ENCODE measurements at places on chromosomes 5 and 9.

DNA sequence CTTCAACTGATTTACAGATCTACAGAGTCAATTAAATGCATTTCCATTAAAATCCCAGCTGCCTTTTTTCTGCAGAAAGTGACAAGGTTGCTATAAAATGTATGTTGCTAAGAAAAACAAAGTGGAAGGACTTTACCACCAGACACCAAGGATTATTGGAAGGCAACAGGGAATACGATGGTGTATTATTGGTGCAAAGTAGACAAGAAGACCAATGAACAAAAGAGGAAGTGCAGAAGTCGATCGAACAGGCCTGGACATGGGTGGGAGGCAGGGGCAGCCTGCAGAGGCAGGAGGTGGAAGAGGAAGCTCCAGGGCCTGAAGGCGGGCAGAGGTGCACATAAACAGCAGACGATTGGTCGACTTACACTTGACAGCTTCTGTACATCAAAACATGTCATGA lies 10.6 kb upstream of the SLC6A19 start:
- no peak for DNase-seq

GRCh38 chr9:72826996-72827949 lies 125.6 kb downstream of the ALDH1A1 start:
- DNase-seq, result no peak

GRCh38 chr9:124283228-124283814 lies 25.6 kb downstream of the NEK6 start:
- DNase-seq, result no peak

DNA sequence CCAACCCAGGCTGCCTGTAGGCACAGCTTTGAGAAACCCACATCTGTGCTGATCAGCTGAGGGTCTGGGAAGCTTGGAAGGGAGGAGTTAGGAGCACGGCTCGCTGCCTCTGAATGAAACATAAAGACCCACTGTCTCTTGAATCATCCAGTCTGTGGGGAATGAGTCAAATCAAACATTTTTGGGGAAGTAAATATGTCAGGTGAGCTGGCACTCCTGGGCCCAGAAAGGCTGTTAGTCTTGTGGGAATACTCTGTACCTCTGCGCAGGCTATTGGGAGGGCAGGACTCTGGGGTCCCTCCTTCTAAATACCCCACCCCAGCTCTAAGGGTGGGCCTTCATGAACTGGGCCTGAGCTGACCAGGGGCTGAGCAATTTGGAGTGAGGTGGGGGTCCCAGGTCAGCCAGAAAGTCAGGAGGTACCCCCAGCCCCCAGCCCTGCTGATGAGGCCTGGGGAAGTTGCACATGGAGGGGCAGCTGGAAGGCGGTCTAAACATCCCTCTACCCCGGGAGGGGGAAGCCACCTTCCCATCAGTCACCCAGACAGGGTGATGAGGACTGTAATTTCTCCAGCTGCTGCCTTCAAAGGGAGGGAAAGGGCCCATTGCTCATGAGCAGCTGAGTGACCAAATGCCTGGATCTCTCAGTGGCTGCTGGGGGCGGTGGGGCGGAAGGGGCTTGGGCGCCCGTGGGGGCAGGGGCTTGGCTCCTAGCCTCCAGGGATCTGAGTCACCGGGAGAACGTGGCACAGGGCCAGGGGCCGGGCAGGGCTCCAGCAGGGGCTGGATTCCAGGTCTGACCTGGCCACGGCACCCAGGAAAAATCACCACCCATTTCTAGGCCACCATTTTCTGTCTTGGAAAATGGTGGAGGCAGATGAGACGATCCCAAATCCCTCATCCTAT lies 10.8 kb downstream of the FIBCD1 start:
- DNase-seq, result no peak

- DNase-seq, result no peak
Observed at GRCh38 chr9:123978981-123979380, 32.6 kb upstream of the LHX2 start.

- no peak for DNase-seq
Observed at GRCh38 chr5:15823398-15823797, 323.4 kb downstream of the FBXL7 start.
